Panc1 (cell line): ENCODE measurements at places on chromosomes 12 and 14. TPM values are rescaled to one million over a fixed set of nuclear protein-coding genes. Genes with fewer than 3 reads are reported as not detected.

Gene GRIP1
- 9.2 TPM for total RNA-seq

Gene STYK1
- total RNA-seq, result 0.85 TPM

Gene ZDHHC22
- total RNA-seq, result 0.46 TPM

Gene IL31
- total RNA-seq, result not detected

Gene RPL10L
- not detected for total RNA-seq

Gene PTPRB
- total RNA-seq, result 0.33 TPM

Gene PIP4P1
- total RNA-seq, result 34.8 TPM

Gene TMEM119
- total RNA-seq, result not detected
